ENCODE measurements at places on chromosomes 7 and 10. TPM values are rescaled to one million over a fixed set of nuclear protein-coding genes. Genes with fewer than 3 reads are reported as not detected.

Gene GALNT17
- 0.13 TPM for total RNA-seq

Gene FAM25C
- total RNA-seq, result not detected

Gene AUTS2
- 4.9 TPM for total RNA-seq

Gene C1GALT1
- total RNA-seq, result 98.1 TPM

Gene TET1
- 5.2 TPM for total RNA-seq

Gene SPDYE2
- total RNA-seq, result not detected

Gene GLI3
- 4.1 TPM for total RNA-seq

Gene MUC3A
- total RNA-seq, result not detected

Gene RBP4
- 0.59 TPM for total RNA-seq

Gene SKIDA1
- 0.36 TPM for total RNA-seq

Gene TMEM130
- 1.0 TPM for total RNA-seq

Gene NKX2-3
- total RNA-seq, result not detected

Gene PRKG1
- total RNA-seq, result 27.2 TPM

Gene CUBN
- total RNA-seq, result 3.4 TPM

Gene ATP6V0E2
- total RNA-seq, result 18.1 TPM
